ENCODE measurements at places on chromosomes 4 and X.
A peak's percentile ranks its signal among the peaks of the same experiment; 100 is the strongest.

DNA sequence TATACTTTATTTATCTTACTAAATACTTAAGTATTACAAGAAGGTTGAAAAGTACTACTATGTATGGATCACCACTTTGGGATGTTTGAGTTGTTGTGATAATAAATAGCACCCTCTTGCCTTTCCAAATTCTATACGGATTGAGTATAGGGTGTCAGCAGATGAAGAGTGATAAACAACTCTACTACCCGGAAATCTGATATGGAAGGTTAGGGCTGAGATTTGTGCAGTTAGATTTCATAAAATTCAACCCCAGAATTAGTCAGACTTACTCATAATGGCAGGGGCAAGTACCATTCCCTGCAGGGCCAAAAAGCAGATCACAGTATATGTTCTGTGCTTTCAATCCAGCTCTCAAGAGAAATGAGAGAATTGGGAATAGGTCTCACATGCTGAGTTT is 1008.9 kb upstream of the PCDH7 start:
- no peak for DNase-seq

DNA sequence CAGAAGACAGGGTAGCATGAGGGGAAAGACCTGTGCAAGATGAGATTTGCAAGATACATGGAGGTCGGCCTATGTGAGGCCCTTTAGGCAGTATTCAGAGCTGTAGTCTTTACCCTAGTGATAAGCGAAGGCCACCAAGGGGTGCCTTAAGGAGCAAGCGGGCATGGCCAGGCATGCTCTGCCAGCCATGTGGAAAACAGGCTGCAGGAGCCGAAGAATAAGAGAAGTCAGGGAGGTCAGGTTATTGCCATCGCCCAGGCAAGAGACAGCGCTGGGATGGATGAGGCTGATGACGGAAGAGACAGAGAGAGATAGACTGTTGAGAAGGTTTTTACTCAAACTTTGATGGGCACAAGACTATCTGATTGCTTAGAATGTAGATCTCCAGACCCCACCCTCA is 7.0 kb upstream of the FATE1 start:
- DNase-seq = no peak

GRCh38 chrX:15686818-15687685 is 22.4 kb upstream of the CLTRN start:
- DNase-seq = peak; percentile 56

DNA sequence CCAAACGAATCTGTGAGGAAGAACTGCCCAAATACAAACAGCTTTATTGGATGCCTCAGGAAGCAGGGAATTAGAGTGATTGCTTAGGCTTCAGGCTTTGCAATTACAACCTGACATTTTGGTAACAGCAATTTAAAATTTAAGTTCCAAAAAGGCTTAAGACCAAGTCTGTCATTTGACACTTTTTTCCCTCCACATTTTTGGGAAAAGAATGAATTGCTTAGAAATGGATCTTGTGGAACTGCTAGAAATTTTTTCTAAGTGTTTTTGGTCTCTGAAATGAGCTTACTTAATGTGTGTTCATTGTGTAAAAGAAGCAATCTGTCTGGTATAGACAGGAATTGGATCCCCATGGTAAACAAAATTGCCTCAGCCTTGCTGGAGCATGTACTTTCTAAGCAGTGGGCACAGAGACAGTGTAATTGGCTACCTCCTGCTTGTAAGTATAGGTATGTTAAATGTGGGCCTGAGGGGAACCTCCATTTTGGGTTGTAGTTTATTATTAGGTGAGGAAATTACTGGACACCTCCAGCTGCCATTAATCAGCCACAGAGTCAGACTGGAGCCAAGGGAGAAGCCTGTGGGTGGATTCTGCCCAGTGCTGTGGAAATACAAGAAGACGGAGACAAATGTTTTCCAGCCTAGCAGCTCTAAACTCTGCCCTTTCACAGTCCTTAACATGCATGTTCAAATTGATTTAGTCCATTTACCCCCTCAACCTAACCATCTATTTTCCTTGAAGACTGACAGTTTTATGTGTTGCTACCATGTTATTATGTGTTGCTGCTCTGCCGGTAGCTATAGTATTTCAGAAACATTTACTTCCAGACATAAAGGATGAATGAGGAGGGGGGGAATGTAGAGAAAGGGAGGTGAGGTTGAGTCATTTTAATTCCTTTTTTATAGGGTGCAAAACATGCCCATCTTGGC is 473.0 kb downstream of the SPRY1 start:
- DNase-seq = peak; percentile 15

- DNase-seq = no peak
Measured at GRCh38 chrX:106000203-106000602, 38.3 kb downstream of the SERPINA7 start.

- DNase-seq = no peak
Measured at GRCh38 chrX:40094900-40095582, 2.7 kb downstream of the BCOR start.

DNA sequence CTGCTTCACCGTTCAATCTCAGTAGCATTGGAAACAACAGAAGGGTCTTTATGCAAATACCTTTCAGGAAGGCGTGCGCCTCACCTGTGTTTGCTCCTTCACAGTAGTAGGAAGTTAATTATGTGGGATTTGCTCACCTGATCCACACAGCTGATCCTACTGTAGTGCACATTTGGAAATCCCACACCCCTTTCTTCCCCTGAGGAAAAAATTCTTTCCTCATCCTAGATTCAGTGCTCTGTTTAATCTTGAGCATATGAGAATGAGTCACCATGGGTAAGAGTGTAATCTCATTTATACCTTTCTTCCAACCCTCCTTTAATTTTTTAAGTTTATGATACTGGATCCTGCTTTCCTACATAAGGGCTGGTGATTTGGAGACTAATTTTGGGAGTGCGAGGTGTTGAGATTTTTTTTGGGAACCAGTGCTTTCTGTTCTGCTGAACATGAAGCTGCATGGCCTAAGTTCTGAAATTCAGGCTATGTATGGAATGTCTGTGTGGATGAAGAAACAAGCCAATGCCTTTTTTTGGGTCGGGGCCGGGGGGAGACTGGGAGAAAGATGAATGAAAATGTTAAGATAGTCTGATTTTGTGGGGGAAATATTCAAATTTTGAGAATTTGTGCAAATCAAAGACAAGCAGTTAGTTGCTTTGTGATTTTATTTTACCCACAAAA is 19.0 kb downstream of the GAB1 start:
- DNase-seq = no peak

GRCh38 chr4:77669946-77670590 is 64.4 kb downstream of the CXCL13 start:
- no peak for DNase-seq

GRCh38 chrX:2550328-2551020 is 49.7 kb upstream of the DHRSX start:
- DNase-seq = no peak

DNA sequence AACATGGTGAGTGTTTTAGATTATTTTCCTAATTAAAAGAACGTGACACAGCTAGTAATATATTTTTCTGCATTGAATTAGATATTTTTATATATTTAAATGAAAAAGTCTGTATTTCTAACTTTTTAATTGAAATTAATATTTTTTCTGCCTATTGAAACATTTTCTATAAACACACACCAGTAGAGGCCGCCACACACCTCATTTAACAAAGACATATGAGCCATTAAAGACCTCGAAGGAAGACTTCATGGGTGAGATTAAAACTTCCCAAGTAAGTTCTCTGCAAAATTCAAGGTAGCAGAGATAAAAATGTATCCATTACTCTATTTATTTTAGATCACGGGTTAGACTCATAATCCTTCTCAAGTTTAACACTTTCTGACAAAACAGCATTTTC is 8.3 kb downstream of the SLITRK2 start:
- no peak for DNase-seq

DNA sequence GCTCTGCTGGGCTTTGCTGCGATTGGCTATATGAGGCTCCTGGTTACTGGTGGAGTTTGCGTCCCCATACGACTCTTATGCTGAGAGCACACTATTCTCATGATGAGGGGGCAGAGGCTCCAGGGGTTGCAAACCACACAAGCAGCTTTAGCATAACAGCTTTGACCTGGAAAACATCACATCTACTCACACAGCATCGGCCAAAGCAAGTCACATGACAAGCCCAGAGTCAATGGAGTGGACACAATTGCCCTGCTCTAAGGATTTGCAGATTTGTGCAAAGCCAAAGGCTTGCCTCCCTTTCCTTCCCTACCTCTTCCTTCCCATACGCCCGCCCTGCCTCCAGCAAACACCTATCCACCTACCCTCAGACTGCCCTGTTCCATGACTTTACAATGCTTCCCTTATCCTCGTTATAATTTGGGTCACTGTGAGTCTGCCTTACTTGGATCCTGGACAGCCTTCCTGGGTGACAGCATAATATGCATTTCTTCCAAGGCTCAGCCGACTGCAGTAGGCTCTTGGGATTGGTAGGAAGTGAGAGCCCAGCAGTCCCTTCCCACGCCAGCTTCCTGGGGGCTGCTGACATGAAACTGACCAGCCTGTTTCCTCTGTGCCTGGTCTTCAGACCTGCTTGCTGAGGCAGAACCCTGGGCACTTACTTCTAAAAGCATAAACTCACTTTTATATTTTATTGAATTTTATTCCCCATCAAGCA is 208.2 kb upstream of the PSAPL1 start:
- peak; percentile 83 for DNase-seq

DNA sequence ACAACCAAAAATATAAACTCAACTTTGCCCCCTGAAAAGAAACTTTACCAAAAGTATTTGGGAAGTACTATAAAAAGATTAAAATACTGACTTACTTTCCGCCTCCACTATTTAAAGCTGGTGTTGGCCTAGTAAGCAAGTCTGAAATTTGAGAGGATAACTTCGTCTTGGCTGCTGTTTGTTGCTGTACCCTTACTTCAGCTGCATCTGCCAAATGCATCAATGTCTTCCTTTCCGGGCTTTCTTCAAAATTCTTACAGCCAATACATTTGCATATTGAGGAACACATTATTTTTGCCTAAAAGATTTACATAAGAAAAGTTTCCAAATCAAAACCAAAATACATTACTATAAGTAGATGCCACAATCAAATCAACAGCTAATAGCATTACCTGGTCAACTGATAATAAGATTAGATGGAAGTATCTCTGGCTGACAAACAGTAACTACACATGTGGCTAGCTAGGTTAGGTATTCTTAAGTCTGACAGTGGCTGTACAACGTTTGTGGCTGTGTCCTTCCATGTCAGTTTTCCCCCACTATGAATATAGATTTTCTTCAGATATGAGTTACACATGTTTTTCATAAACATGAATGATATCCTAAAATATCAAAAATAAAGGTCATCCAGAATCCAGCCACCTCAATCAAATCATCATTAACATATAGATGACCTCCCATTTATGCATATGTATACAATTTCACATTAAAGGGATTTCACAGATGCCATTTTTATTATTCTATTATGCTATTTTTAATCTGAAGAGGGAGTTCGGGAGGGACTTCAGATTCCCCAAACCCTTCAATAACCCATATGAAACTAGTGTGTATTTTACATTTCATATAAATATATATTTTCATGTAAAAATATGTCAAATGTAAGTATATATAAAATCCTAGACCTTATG is 30.6 kb downstream of the THAP9 start:
- no peak for DNase-seq

- DNase-seq = no peak
Measured at GRCh38 chr4:24657768-24658617, 73.6 kb upstream of the DHX15 start.

DNA sequence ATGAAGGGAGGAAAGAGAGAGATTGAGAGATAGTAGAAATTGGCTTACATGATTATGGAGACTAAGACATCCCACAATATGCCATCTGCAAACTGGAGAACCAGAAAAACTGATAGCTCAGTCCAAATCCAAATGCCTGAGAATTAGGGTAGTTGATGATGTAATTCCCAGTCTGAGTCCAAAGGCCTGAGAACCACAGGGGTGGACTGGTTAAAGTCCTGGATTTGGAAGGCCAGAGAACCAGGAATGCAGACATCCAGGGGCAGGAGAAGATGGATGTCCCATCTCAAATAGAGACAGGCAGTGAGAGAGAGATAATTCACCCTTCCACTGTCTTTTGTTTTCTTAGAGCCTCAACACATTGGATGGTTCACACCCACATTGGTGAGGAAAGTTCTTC is 345.7 kb upstream of the SPANXN4 start:
- no peak for DNase-seq

DNA sequence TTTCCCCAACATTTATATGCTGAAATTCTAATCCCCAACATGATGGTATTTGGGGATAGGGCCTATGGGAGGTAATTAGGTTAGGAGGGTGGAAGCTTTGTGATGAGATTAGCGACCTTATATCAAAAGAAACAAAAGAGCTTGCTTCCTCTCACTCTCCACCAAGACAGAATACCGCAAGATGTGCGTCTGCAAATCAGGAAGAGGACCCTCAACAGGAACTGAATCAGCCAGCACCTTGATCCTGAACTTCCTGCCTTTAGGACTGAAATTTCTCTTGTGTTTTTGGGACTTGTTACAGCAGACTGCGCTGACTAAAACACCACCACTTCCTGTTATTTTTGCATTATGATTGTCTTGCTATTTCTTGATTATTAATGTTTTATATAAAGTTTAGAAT is 1889.4 kb downstream of the C4orf33 start:
- DNase-seq = no peak

GRCh38 chr4:139645458-139645857 is 20.2 kb upstream of the MGST2 start:
- no peak for DNase-seq

GRCh38 chr4:113840861-113841260 is 79.3 kb upstream of the CAMK2D start:
- no peak for DNase-seq
